Hematopoietic multipotent progenitor cell (in vitro differentiated cells): ENCODE measurements at places on chromosomes 1 and 21.

DNA sequence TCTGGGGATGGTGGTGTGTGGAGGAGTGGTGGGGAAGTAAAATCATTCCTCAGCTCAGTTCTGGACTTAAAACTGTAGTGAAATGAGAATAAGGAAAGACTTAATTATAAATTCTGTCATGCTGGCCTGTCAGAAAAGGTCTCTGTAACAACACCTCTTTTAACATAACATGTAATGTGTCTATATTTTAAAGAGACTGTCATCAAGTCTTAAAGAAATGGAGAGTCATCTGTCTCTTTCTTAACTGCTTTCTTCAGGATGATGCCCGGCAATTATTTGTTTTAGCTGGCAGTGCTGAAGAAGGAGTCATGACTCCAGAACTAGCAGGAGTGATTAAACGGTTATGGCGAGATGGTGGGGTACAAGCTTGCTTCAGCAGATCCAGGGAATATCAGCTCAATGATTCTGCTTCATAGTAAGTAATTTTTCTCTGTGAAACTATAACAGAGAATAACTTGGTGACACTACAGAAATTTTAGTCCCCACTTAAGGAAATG is 30.6 kb downstream of the GNAI3 start:
- no peak for DNase-seq

DNA sequence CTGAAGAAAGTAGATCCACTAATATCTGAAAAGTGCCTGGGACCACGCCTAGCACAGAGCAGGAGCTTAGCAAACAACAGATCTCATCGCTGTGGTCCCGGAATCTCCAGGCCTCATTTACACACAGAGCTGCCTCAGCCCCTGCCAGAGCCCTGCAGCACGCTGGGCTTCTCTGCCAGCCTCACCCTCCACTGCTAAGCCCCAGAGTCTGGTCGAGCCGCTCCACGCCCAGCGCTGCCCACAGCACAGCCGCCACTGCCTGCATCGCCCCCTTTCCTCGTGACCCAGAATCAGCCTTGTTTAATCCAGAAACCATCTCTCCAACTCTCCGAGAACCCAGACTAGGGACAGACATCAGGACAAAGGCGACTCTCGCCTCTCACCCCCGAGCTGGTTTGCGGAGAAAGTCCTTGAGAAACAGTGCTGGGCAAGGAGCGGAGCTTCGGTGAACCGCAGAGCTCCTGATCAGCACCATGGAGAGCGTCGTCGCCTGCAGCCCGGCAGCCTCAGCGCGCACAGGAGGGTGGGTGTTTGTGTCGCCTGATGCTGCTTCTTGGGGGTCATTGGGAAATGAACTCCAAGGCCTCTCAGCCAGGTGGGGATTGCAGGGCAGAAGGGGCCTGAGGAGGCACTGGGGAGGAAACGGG is 145.1 kb downstream of the NPHP4 start:
- peak; percentile 60 for DNase-seq

DNA sequence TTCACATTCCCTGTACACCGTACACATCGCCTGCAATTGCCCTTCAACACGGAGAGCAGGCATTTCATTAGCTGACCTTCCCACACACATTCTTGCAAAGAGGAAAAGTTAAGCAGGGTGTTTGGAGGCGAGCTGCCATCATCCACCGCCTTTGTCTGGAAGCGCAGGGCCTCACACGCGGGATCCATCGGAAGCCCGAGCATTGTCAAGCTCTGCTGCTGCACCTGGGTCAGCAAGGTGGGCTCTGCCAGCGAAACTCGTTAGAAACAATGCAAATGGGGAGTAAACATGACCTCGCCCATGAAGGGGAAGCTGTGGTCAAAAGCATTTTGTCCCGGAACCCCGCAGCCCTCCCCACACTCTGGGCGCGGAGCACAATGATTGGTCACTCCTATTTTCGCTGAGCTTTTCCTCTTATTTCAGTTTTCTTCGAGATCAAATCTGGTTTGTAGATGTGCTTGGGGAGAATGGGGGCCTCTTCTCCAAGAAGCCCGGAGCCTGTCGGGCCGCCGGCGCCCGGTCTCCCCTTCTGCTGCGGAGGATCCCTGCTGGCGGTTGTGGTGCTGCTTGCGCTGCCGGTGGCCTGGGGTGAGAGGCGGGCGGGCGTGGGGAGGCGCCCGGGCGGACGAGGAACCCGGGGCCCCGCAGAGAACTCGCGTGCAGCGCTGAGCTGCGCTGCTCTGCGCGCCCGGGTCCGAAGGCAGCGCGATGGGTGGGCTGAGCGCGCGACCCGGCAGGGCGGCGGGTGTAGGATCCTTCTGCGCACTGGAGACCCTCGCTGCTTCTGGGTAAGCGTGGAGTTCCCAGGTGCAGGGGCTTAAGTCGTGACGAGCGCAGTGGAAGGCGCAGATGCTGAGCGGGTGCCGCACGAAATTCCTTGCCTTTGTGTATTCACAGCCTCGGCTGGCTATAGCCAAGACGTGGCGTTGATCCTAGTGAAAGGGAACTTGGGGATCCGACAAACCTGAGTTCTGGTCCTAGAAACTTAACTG is at the start of gene CR1:
TSS of gene CR1 (plus strand) at position 357 of the 992 bp plus-strand sequence. CDS start at position 468, 111 bp downstream.
- DNase-seq: no peak

GRCh38 chr1:36400825-36401601 is 3.3 kb upstream of the LSM10 start:
- no peak for DNase-seq

- no peak for DNase-seq
Observed at GRCh38 chr1:175580841-175581240, 162.6 kb downstream of the TNR start.

GRCh38 chr1:8910914-8911313 is 32.4 kb upstream of the ENO1 start:
- no peak for DNase-seq

- no peak for DNase-seq
Observed at GRCh38 chr1:38242506-38242905, 195.9 kb upstream of the POU3F1 start.

DNA sequence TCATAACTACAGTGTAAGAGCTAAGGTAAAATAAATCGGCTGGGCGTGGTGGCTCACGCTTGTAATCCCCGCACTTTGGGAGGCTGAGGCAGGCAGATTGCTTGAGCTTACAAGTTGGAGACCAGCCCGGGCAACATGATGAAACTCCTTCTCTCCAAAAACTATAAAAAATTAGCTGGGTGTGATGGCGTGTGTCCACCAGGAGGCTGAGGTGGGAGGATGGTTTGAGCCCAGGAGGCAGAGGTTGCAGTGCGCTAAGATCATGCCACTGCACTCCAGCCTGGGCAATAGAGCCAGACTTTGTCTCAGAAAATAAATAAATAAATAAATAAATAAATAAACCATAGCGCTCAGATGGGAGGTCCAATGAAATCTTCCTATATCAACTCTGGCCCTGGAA is 16.7 kb upstream of the FAM110D start:
- DNase-seq: no peak

- DNase-seq: no peak
Observed at GRCh38 chr21:43358940-43359822, 67.8 kb downstream of the SIK1 start.

GRCh38 chr1:179743679-179744400 is 749 bp downstream of the FAM163A start:
- DNase-seq: no peak

DNA sequence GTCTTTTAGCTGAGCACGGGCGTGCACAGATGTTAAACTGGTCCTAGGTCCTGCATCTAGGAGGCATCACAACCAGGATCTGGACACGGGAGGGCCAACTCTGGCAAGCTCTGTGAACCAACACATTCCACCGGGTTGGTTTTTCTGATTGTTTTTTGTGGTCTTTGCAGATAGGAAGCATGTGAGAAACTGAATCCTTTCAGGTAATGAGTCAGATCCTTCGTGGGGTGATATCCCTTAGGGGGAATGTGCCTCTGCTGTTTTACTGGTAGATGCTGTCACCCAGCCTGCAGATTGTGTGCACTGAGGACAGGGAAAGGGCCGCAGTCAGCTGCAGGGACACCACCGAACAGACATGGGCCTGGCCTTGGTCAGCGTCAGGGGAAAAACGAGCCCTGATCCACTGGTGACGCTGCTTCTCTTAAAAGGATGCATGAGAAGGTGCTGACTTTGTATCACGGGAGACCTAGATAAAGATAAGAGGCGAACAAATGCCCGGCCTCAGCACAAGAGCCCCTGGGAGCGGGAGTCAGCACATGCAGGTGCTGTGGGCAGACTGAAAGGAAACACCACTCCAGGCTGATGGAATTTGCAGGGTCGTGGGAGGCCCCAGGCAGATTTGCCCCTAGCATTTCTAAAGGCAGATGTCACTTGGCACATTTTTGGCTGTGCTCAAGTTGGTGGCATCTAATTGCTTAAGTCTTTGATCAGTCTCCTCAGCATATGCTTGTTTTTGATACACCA is 51.1 kb downstream of the DOP1B start:
- DNase-seq: no peak

DNA sequence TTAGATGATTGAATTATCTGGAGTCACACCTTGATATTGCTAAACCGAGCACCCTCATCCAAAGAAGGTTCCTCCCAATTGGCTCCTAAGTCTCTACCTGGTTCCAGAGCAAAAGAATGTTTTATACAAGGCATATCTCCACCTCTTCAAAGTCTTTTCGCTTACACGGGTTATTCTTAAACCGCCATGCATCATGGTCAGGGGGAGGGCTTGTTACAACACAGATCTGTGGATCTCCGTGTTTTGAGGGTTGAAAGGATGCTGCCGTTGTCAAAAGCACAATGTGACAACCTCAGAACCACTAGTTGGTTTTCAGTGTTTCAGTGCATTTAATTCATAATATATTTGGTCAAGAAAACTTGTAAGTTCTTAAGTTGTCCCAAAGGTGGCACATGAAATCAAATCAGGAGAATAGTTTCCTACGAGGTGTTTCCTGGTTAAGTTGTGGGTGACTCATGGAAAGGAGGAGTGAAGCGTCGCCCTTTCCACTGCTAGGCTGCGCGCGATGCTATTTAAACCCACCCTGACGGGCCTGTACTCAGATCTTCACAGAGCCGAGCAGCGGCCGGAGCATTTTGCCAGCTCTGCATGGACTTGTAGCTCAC is 1531.6 kb upstream of the TPTE start:
- DNase-seq: no peak

- no peak for DNase-seq
Observed at GRCh38 chr1:244419024-244419423, 32.7 kb downstream of the ADSS2 start.

- DNase-seq: no peak
Observed at GRCh38 chr1:20742671-20743070, 10.2 kb upstream of the SH2D5 start.

DNA sequence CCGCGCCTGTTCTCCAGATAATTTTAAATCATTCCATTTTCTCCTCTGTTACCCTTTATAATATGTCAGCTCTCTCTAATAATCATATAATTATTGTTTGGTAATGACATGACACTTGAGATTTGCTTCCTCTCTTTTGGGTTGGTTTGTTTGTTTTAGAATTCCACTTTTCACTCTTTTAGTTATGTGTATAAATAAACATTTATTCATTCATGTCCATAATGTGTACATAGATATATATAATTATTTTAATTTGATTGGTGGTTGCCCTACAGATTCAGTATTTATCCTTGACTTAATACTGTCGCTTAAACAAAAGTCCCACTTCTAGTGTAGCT is 93.4 kb upstream of the FMN2 start:
- DNase-seq: no peak

DNA sequence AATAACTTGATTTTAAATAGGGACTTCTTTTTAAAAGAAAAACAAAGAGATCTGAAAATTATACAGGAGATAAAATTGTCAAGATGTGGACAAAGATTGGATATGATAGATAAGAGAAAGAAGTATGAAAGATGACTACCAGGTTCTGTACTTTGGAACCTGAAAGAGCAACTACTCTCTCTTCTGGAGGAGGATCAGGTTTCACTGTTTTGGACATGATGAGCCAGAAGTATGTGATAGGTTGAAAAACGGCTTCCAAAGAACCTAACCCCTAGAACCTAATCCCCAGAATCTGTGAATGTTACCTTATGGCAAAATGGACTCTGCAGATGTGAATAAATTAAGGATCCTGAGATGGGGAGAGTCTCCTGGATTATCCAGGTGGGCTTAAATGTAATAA is 26.2 kb downstream of the RSBN1 start:
- DNase-seq: no peak

GRCh38 chr1:12230549-12231275 is 882 bp downstream of the VPS13D start:
- DNase-seq: no peak

GRCh38 chr21:44966135-44967081 is 26.6 kb downstream of the SLX9 start:
- peak; percentile 68 for DNase-seq

DNA sequence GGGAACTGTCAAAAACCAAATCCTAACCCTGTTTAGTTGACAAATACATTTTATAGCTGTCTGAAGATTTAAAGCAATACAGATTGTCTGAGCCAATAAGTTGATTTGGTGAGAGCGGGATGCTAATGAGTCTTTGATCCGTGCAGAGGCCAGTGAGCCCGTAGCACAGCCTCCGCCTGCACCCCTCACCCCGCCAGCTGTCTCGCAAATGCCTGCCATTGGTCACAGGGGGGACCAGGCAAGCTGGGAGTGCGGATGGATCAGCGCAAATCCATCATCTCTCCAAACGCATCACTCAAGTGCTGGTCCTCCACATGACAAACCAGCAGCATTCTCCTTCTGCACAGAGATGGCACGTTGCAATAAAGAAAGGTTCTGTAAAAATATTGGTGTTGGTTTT is 51.0 kb downstream of the ZBTB18 start:
- DNase-seq: no peak

- DNase-seq: no peak
Observed at GRCh38 chr1:85824066-85824840, 116.0 kb upstream of the ZNHIT6 start.

DNA sequence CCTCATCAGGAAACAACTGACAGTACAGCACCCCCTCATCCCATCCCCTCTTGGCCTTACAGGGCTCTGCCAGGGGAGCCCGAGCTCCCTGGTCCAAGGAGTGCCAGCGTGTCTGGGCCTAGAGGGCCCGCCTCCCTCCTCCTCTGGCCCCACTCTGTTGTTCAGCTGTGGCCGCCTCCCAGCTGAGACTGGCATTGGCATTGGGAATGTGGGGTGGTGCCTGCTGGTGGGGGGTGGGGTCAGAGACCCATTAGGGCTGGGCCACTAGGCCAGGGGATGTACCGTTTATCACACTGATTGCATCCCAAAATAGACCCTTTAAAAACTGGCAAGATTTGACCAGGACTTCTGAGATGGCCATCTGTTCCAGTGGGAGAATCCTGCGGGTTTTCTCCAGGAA is 1.4 kb downstream of the LDLRAP1 start:
- no peak for DNase-seq
